NK-92 treated with Interleukin-12 subunit alpha and Interleukin-12 subunit beta, amount 100 ng/mL, for 24 hours (cell line): ENCODE measurements at places on chromosomes 7 and 10.
A peak's percentile ranks its signal among the peaks of the same experiment; 100 is the strongest.

DNA sequence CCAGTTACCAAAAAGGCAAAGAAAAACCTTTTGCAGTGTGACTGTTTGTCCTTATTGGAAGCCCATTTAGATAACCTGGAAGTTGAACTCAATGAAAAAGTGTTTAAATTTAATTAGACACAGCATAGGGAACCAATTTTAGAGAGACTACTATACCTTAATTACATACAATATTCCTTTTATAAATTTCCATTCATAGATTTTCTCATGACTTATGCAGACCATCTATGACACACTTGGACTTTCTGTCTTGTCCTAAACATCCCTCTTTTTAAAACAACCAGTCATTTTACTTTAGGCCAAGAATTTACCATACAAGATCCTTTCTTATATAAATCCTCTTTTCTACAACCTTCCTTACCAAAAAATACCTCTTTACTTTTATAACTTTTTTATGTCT is 61.6 kb downstream of the MTURN start:
- DNase-seq, result no peak

- DNase-seq, result no peak
Measured at GRCh38 chr10:89347701-89348457, 20.1 kb downstream of the IFIT3 start.

DNA sequence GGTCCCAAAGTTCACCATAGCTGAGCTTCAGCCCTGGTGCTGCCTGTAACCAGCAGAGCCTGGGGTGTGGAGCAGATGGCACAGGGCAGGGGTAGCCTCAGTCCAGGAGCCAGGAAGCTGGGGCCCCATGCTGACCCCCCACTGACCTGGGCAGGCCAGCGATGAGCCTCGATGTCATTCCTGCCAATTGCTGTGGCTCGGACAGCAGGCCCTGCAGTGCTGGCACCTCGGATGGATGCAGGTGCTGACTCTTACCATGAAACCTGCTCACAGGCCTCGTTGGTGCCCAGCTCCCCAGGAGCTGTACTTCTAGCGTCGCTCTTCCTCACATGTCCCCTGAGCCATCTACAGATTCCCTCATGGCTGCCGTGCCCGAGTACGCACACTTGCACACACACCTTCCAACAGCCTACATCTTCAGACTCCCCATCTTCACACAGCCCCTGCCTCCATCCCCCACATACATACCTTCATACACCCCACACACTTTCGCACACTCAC is 46.8 kb upstream of the PCBD1 start:
- DNase-seq, result no peak

DNA sequence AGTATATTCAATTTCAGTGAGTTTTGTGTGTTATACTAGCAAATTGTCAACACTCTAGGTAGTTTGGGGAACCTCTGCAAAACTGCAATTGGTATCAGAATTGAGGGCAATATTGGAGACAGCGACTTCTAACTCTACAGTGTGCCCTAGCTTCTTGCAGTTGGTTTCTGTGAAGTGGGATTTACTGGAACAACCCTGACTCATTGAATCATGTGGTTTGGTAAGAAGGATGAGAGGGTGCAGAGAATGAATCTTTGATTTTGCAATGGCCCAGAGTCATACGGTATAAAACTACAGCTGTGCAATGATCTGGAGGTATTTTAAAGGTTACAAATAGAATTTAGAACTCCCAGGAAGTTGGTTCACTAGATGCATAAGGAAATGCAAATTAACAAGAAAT is 129.1 kb upstream of the PPP1R3A start:
- DNase-seq, result no peak

- DNase-seq, result no peak
Measured at GRCh38 chr10:125441151-125441550, 241.8 kb downstream of the TEX36 start.

- DNase-seq, result no peak
Measured at GRCh38 chr10:93591065-93591808, 9.8 kb downstream of the RBP4 start.

- DNase-seq, result no peak
Measured at GRCh38 chr10:131195558-131196159, 115.9 kb downstream of the TCERG1L start.

GRCh38 chr10:11049806-11050205 is 32.1 kb downstream of the CELF2 start:
- no peak for DNase-seq

DNA sequence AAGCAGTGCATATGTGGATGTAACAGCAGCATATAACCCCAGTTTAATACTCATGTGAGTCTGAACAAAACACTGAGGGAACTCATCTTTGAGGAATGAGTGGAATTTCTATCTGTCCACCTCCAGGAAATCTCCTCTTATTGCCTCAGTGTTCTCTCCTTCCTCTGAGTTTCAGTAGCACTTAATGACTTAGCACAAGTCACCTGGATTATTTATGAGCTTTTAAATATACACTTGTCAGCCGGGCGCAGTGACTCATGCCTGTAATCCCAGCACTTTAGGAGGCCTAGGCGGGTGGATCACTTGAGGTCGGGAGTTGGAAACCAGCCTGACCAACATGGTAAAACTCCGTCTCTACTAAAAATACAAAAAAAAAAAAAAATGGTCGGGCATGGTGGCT is 4.3 kb downstream of the LRRC20 start:
- DNase-seq, result no peak

DNA sequence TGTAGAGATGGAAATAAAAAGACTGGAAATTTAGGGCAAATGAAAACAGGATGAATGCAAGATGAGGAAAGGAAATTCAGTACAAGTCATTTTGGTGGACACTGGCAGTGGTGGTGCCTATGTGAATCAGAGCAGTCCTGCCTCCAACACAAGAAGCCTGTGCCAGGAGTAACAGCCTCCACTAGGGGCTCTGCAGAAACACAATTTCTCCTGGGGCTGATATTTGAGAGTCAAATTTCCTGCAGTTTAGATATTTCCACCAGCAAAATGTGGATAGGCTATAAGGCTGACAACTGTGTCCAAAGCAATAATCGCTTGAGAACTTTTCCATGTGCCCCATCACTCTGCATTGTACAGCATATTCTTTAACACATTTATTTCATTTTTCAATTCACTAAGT is 4.7 kb upstream of the PLXDC2 start:
- no peak for DNase-seq

- no peak for DNase-seq
Measured at GRCh38 chr10:1151076-1152033, 95.2 kb downstream of the WDR37 start.

DNA sequence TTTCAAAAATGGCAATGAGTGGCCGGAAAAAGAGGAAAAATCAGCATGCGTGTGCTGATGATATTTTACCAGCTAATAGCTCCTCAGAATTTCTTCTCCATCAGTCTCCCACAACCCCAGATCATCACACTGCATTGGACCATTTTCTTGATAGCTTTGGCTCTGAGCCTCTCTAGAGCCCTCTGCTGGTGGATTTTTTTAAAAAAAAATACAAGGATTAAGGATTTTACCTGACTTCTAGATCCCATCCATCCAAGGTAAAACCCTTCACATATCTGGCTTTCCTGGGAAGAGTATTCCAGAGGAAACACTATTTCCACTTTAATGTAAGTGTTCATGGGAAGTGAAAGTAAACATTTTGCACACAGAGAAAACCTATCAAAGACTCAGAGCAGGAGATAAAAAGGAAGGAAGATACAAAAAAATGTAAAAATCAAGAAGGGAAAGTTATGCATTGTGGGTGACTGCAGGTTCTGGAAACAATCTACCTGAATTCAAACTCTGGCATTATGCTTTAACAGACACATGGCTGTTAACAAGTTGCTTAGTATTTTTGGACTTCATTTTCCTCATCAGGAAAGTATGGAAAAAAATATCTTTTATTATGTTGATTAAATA is 380.9 kb downstream of the LRRTM3 start:
- no peak for DNase-seq

- no peak for DNase-seq
Measured at GRCh38 chr7:1920266-1920681, 250.2 kb downstream of the ELFN1 start.

DNA sequence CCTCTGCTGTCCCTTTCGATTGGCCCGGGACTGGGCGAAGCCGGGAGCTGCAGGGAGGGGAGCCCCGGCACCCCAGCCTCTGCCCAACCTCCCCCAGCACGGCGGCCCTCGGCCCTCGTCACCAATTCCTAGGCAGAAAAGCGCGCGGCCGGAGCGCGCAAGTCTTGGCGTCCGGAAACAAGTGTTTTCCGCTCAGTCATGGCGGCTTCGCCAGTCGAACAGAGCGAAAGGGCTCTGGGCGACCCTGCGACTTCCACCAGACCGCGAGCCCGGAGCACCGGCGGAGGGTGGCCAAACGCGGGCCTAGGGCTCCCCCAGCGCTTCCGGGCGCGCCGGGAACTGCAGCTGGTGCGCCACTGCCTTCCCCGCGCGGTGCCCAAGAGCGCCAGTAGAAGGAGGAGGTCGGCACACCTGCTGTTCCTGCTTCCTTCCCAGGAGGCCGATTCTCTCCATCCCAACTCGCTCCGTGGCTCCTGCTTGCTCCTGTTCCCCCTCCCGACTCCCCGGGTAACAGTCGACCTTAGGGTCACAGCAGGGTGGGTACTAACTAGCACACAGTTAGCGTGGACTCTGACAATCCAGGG is 729.9 kb downstream of the ZWINT start:
- DNase-seq, result no peak

- no peak for DNase-seq
Measured at GRCh38 chr7:149218469-149219420, 20.7 kb upstream of the ZNF212 start.

DNA sequence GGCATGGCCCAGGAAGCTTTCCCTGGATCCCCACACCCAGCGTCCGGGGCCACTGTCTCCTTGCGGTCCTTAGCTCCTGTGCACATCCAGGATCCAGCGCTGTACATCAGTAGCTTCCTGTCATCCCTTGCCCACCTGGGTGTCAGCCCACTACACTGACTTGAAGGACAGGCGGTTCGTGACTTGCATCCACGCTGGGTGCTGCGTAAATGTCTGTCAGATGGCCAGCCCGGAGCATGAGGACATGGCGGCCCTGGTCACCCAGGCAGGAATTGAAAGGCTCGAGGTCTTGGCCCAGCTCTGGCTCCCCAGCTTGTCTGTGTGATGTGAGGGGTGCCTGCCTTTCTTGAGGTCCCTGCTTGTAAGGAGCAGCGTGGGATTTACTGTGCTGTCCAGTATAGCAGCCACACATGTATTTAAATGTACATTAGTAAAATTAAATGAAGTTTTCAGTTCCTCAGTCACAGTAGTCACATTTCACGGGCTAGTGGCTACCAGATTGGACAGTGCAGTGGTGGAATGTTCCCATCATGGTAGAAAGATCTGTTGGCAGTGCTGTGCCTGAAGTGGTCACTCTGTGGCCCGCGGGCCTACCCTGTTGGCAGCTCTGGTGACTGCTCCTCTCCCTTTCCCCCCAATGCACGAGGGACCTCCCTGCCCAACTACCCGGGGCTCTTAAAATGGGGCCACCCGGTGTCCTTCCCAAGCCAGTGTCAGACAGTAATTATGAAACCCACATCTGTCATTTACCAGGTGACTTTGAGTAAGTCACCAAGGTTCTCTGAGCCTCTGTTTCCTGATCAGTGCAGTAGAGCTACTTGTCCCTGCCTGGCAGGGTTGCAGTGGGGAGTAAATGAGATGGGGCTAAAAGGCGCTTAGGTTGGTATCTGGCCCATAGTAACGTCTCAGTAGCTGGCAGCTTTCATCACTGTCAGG is 97.8 kb upstream of the PPIF start:
- DNase-seq, result no peak

GRCh38 chr7:76225379-76225778 is 23.7 kb downstream of the SRRM3 start:
- no peak for DNase-seq

DNA sequence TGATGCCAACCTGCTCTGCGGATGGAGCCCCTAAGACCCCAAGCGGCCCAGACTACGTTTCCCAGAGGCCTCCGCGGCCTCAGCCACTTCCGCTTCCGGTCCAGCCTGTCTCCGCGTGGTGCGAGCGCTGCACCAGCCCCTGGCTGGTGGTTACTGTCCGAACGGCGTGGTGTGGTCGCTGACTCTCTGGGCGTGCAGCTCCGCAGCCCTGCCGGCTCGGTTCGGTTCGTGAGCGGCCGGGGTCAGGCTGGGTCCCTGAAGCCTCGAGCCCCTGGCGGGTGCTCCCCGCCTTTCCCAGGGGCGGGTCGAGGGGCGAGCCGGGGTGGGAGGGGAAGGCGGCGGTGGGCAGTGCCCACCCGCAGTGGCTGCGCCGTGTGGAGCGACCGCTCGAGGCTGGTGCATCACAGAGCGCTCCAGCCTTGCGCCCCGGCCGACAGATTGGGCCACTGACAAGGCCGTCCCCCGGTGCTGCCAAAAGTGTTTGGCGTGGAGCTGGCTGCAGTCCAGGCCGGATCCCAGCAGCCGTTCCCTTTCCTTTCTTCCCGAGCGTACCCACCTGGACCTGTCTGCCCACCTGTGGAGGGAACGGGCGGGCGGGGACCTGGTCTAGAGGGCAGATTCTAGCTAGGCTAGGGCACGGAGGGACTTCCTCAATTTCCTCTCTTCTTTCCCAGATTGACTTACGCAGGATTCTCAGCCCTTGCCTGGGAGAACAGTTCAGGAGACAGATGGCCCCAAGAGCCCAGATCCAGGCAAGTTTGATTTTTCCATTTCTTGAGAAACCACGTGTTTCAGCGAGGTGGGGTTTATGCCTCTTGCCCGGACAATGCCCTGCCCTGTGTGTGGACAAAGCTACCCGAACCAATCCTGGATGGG is at the start of gene ZNF485:
Gene ZNF485, plus strand, starts transcription at position 116 of the 876 bp plus-strand sequence. Its CDS starts 613 bp downstream, at position 729.
- DNase-seq, result peak; percentile 61

- DNase-seq, result no peak
Measured at GRCh38 chr7:102473271-102473991, 5.3 kb downstream of the POLR2J start.

DNA sequence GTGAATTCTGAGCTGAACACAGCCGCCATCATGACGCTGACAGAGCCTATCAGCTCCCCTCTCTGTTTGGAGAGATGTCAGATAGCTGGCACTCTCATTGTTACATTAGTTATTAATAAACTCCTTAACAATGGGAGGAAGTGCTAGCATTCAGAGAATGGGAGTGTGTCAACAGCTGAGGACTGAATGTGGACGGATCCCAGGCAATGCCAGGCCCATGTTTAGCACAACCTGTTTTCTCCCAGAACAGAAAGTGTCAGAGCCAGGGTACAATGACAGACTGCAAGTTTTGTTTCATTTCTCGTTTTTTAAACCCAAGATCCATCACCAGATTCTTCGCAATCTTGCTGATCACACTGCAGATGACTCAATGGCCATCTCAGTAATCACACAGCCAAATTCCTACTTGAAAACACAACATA is 99.6 kb downstream of the PRPF18 start:
- no peak for DNase-seq

GRCh38 chr7:137928626-137929025 is 73.3 kb downstream of the CREB3L2 start:
- no peak for DNase-seq

- no peak for DNase-seq
Measured at GRCh38 chr10:43681220-43681619, 32.5 kb upstream of the ZNF32 start.
